ENCODE measurements at places on chromosomes 16 and 17.

DNA sequence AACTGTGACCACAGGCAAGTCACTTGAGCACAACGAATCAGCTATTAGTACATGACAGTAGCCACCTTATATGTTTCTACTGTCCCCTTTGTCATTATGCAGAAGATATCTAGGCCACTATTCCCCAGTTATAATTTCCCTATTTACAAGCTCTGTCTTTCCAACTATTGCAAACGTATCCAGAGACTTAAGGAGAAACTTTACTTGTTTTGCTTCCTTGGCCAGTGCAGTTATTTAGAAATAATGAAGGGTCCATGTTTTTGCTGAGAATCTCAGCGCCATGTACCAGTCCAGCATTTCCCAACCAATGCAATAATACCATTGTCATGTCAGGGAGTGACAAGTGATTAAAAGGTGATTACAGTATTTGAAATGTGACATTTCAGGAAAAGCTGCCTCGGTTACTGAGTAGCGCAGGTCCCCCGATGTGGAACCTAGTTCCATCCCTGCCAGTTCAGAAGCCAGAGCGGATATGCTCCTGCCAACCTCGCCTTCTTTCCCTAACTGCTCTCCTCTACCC lies 743 bp downstream of the ZNF624 start:
- DNase-seq = no peak

GRCh38 chr16:86960266-86960665 lies 356.9 kb downstream of the C16orf95 start:
- DNase-seq = no peak

- peak; percentile 30 for DNase-seq
Measured at GRCh38 chr17:82808921-82809905, 30.6 kb downstream of the ZNF750 start.

- DNase-seq = no peak
Measured at GRCh38 chr16:78961464-78961863, 639.1 kb downstream of the MAF start.

- no peak for DNase-seq
Measured at GRCh38 chr17:78991906-78992532, 12.3 kb upstream of the LGALS3BP start.

- no peak for DNase-seq
Measured at GRCh38 chr17:82302991-82303943, 14.1 kb downstream of the CD7 start.

GRCh38 chr17:79990704-79991103 lies 45.0 kb downstream of the TBC1D16 start:
- no peak for DNase-seq

GRCh38 chr16:87006789-87007745 lies 310.1 kb downstream of the C16orf95 start:
- DNase-seq = peak; percentile 23

- DNase-seq = no peak
Measured at GRCh38 chr17:72661116-72661944, 431.2 kb downstream of the SLC39A11 start.

DNA sequence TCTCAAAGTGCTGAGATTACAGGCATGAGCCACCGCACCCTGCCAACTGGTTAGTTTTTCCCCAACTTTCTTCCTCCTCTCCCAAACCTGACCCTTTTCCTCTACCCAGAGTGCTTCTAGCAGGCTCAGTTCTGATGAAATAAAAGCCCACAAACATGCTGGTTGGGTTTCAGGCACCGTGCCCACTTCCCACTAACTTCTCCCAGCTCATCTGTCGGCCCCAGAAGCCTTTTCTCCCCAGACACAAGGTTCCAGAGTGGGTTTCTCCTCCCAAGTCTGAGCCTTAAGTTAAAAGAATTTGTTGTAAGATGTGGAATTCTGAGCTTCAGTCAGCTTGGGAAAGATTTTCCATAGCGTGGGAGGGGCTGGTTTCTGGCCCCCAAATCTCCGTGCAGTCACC lies 11.5 kb upstream of the SCN4A start:
- peak; percentile 58 for DNase-seq

DNA sequence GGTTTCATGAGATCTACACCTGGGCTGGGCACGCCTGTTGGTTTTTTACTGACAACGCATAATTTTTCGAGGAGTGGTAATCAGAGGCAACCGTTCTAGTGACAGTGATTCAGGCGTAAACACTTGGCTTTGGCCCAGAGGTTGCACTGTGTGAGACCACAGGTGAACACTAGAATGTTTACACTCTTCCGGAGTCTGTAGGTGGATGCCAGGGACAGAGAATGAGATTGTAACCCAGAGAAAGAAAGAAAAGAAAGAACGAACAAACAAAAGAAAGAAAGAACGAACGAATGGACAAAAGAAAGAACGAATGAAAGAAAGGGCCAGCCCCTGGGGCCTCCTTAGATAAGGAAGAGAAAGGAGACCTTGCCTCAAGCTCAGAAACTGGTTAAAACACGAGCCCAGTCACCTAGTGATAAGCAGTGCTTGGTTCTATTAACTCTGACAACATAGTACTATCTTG lies 113.2 kb downstream of the PRKCB start:
- DNase-seq = no peak

DNA sequence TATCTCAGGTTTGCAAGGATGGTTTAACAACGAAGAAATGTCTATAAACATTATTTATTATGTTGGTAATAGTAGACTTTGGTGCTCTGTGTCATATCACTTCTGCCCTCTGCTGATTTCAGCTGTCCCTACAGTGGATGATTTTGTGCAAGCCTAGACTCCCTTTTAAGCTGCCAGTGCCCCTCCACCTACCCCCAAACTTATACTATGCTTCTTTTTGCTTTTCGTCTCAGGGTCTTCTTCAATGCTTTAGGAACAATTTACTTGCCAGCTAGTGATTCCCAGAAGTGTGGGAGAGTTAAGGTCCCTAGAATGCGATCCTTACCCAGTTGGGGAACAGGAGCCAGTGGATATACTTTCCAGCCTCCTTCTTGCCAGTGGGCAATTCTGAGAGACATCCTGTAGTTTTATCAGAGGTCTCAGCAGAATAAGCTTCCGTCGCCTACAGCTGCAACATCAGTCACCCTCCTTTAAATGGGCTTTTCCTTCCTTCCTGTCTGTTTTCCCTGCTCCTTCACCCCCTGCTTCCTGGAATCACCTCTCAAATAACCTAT lies 4.1 kb downstream of the ICAM2 start:
- DNase-seq = no peak

- DNase-seq = peak; percentile 17
Measured at GRCh38 chr17:21239680-21240368, 13.4 kb downstream of the NATD1 start.

GRCh38 chr16:49419006-49419405 lies 45.4 kb downstream of the C16orf78 start:
- no peak for DNase-seq

GRCh38 chr17:73973586-73974409 lies 229.7 kb upstream of the RPL38 start:
- DNase-seq = peak; percentile 13

GRCh38 chr17:74972107-74972972 lies at the start of gene HID1:
TSS of gene HID1 (minus strand) at chr17:74972759. CDS start at chr17:74972656, 103 bp downstream.
- DNase-seq = no peak

GRCh38 chr17:66222798-66223350 lies 6.3 kb downstream of the APOH start:
- DNase-seq = no peak

GRCh38 chr17:82440469-82440981 lies 10.0 kb downstream of the CYBC1 start:
- DNase-seq = no peak

- no peak for DNase-seq
Measured at GRCh38 chr17:3719265-3719664, 4.4 kb upstream of the HASPIN start.

DNA sequence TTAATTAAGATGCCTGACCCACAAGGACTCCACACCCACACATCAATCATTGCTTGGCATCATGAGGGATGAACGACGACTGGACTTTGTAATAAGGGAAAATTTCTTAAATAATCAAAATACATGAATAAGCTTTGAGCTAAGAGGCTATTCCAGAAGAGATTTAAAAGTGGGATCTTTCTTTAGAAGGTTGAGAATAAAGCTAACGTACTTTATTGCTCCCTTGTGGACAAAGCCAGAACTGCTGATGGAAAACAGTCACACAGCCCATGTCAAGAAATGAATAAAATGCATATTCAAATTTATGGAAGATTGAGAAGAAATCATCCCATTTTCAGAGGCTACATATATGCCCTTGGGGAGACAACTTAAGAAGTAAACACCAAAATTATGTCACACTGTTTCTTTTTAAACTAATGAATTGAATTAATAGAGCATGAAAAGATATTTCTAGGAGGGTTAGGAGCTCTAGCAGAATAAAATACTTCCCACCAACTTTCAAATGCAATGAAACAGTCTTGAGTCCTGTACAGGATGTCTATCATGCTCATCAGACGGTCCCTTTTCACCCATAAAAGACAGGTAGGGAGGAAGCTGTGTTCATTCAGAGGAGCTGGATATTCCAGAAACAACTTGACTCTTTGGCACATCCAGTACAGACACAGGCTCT lies 60.2 kb upstream of the PHOSPHO1 start:
- DNase-seq = peak; percentile 36

DNA sequence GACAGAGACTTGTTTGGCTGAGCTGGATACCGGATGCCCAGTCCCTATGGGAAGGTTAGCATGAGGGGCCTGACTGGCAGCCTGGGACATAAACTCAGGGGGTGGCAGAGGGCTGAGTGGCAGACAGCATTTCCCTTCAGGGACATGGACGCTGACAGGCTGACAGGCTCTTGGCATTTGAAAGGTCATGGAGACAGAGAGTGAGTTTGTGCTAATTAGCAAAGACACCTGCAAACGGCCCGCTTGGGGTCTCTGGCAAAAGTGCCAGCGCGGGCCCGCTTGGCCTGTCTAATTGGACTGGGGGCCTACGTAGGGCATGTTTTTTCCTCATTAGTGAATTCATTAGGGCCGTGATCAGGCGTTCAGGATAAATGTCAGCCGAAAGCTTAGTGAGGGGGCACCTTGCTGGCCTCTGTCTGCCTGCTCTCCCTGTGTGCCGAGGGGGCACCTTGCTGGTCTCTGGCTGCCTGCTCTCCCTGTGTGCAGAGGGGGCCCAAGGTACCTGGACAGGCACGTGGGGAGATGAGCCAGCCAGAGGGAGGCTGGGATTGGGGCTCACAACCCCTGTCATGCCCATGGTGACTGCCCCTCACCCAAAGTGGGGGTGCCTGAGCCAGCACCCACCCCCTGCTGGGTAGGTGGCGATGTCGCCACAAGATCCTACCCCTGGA lies 7.7 kb downstream of the NECAB2 start:
- DNase-seq = no peak

DNA sequence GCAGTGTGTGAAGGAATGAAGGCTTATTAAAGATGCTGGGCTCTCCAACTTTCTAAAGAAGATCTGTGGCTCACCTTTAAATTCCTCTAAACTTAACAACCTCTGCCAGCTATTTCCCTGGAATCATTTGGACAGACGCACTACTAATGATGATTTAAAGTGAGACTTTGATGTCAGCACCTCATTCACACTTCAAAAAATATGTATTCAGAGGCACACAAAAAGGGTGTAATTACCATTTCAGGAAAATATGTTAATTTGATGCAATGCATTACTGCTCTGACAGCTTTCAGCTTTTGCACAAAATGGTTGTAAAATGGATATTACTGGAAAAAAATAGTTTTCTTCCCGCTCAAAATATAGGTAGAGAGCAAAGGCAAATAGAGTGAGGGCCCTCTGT lies 423.9 kb upstream of the ASIC2 start:
- no peak for DNase-seq
